NCI-H1930 (cell line): ENCODE measurements at places on chromosomes 1 and 21.

DNA sequence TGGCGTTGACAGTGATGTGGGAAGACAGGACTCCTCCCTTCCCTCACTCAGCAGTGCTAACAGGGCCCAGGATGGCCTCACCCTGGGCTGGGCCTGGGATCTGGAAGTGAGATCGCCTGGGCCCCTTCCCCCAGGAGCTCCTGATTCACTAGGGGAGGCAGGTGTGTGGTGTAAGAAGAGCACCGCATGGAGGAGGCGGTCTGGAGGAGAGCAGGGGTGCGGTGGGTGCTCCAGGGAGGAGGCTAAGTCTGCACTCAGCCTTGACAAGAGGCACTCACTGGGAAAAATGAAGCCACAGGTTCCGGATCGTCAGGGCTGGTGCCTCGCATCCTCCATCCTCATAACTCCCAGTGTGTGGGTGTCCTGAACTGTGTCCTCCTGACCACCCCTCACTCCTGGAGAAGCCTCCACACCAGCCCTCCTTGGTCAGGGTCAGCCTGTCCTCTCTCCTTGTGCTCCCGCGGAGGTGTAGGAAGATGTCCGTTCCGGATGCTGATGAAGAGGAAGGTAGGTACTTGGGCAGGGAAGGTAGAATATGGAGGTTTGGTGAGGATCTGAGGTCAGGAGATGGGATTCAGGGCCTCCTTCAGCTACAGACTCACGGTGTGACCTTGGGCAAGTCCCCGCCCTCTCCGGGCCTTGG lies 142.1 kb upstream of the WNT4 start:
- no peak for DNase-seq

DNA sequence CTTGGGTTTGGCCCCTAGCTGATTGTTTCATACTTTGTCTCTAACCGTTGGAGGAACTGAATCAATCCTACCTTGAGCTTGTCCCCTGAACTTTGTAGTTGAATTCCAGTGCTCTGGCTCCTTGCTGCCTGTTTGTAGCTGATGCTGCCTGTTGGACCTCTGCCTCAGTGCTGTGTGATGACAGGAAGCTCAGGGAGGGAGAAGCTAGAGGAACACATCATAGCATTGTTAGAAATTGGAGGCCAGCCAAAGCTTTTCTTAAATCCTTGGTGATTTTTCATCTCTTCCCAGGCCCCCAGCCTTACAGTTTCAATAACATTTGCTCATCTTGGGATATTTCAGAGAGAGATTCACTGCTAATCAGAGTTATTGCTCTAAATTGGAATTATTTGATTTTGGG lies 34.0 kb downstream of the MACF1 start:
- no peak for DNase-seq

GRCh38 chr1:149884433-149885338 lies 14.7 kb upstream of the BOLA1 start:
- no peak for DNase-seq

DNA sequence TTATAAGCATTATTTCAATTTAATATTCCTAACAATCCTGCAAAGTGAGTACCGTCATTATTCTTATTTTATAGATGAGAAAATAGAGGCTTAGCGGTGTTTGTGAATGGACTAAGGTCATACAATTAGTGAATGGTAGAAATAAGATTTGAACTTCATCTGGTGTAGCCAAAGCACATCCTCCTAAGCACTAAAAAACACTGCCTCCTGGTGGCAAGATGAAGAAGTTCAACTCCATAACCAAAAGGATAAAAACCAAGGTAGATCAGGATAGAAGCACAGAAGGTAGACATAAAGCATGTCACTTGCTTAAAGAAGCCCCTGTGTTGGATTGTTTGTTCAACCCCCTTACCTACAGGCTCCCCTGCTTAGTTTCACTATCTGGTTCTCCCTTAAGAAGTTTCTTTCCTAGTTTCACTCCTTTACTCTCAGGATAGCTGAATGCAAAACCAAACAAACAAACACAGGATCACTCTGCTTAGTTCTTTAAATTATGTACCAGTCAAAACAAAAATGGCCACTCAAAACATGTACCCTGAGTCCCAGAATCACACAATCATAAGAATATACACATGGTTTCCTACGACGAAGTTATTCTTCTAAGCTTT lies 12.7 kb upstream of the AIM2 start:
- no peak for DNase-seq

DNA sequence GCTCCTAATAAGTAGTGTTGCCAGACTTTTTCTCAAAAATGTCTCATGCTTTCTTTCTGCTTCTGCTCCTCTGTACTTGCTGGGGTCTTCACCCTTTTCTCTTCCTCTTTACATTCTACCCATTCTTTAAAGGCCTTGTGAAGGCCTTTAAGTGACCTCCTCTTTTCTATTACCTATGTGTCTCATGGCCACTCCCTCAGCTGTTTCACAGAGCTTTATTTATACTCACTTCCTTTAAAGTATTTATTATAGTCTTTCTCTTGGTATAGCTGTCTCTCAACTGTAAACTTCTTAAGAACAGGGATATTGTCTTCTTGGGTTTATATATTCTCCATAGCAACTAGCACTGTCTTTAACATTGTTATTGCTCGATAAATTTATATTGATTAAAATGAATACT lies 792 bp downstream of the GOLPH3L start:
- no peak for DNase-seq

DNA sequence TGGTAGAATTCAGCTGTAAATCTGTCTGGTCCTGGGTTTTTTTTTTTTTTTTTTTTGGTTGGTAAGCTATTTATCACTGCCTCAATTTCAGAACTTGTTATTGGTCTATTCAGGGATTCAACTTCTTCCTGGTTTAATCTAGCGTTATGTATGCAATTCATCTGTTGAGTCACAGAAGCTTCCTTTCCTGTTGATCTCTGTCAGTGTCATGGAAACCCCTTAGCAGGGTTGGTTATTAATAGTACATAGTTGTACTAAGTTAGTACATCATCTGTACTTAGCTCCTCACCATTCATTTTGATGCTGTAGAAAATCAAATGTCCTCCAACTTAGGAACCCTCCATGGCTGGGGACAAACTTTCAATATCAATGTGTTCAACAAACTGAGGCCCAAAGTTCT lies 51.0 kb upstream of the BARHL2 start:
- DNase-seq: no peak

DNA sequence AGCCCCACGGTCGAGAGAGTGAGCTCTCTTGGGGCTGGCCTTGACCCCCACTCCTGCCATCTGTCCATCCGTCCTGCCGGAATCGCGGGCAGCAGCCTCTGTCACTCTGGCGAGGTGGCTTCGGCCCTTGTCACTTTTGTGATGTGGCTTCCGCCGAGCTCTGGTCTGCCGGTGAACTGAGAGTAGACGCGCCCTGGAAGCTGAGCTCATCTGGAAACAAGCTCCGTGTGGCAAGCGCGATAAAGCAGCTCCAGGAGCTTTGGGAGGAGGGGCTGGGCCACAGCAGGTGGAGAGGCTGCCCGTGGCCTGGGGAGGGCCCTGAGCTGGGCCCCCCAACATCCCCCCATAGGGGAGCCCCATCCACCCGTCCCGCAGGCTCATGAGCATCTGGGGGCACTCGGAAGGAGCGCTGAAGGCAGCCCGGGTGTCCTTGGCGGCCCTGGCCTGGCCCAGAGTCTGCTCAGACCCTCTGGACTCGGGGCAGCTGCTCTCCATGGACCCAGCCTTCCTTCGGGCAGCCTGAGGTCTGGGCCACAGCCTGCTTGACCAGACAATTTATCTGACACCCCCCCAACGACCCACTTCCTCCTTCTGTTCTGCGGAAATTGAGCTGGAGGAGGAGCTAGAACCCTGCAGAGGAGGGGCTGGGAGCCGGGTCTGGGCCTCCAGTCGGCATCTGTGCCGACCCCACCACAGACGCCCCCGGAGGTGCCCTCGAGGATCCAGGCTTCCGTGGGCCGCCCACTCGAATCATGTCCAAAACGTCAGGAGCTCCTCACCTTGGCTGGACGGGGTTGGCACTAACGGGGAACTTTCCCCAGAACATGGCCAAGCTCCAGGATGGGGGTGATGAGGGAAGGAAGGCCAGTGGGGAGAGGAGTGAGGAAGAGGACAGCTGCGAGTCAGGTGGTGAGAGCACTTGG lies 59.1 kb downstream of the SLC19A1 start:
- no peak for DNase-seq

DNA sequence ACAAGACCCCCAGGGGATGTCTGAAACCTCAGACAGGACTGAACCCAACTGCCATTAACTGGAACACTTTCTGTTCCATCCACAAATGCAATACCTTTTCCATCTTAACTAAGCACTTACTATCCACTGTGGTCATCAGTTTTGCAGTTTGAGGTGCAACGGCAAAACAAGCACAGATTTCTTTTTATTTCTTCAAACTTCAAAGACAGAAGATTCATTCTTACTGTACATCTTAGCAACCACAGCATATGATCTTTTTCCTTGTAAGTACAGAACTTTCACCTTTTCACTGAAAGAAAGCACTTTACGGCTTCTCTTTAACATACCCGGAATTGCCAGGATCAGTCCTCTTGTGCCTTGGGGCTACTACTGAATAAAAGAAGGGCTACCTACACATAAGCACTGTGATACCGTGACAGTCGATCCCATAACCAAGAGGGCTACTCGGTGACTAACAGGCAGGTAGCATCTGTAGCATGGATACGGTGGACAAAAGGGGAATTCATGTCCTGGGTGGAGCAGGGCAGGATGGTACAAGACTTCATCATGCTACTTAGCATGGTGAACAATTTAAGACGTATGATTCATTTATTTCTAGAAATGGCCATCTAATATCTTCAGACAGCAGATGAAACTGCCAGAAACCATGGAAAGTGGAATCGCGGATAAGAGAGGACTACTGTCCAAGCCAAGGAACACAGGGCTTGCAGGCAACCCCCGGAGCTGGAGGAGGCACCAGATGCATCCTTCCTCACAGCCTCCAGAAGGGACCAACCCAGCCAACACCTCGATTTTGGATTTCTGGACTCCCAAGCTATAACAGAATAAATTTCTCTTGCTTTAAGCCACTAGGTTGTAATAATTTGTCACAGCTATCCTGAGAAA lies 18.4 kb downstream of the ERG start:
- no peak for DNase-seq

GRCh38 chr1:101945884-101946283 lies 50.8 kb downstream of the OLFM3 start:
- no peak for DNase-seq

- no peak for DNase-seq
These were observed 19.0 kb upstream of the SUMO3 start for GRCh38 chr21:44836666-44837471.

DNA sequence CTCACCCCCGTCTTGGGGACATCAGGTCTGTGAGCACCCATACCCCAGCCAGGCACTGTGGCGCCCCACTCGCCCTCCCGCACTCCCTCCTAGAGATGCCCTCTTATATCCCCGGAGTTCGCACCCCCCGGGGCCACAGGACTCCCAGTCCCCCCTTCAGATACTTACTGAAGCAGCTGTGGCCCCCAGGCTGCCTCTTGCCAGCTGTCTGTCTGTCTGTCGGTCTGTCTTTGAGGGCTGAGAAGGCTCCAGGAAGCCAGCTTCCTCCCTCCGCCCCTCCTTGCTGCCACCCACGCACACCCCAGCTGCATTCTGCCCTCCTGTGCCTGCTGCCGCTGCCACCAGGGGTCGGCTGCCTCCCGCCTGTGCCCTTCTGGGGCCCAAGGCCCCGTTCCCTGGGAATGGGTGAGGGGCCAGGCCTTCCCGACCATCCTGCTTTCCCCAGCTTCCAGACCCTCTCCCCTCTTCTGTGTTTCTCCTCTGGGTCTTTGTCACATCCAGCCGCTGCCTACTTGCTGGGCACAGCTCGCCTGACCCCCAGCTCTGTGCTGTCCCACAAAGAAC lies at the start of gene PTPN7:
PTPN7 (minus strand) TSS at position 226 of the 564 bp plus-strand sequence. CDS start 1,200 bp downstream, outside the sequence.
- no peak for DNase-seq

GRCh38 chr21:15722591-15723324 lies 7.0 kb upstream of the USP25 start:
- no peak for DNase-seq

DNA sequence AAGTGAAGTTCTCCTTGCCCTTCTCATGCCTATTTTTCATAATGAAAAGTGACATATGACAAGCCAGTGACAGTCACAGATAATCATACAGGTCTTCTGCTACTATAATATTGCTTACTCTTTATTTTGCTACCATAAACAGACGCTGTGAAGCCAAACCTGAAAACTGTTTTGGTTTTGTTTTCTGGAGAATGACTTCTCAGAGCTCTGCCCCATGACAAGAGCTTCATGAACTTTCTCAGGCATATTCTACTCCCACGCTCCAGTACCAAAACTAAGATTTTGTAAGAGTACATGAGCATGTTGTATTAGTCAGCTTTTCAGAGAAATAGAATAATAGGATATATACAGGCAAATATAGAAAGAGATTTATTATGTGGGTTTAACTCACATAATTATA lies 64.3 kb upstream of the VTCN1 start:
- no peak for DNase-seq

DNA sequence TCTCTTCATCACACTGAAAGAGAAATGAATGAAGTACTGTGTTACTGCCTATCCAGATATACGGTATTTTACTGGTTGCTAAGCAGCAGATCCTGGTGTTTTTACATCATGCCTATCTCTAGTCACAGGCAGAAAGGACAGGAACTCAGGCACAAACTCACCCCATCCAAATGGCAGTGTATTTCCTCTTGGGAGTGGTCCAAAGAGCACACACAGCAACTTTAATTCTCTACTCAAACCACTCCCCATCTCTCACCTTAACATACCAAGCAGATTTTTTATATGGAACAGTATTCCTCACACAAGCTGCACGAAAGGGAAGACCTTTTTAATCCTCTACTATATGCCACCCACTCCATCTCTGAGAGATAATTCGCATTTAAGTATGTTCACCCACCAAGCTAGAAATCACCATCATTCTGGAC lies 27.3 kb downstream of the EIF4G3 start:
- DNase-seq: no peak

DNA sequence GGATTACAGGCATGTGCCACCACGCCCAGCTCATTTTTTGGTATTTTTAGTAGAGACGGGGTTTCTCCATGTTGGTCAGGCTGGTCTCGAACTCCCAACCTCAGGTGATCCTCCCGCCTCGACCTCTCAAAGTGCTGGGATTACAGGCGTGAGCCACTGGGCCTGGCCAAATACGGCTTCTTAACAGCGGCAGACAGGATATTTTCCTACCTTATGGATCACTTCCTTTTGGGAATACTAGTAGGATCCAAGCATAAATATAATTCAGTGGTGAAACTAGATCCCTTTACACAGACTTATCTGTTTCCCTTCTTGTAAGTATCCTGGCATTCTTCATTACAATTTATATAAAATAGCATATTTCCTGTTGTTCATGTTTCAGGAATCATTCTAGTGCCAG lies 40.9 kb downstream of the WNT4 start:
- DNase-seq: no peak

- DNase-seq: no peak
These were observed 24.8 kb downstream of the SLC19A1 start for GRCh38 chr21:45517249-45518065.

- DNase-seq: no peak
These were observed 6.8 kb downstream of the NHLH1 start for GRCh38 chr1:160373696-160374095.
